ENCODE measurements at places on chromosomes 1 and 21.

DNA sequence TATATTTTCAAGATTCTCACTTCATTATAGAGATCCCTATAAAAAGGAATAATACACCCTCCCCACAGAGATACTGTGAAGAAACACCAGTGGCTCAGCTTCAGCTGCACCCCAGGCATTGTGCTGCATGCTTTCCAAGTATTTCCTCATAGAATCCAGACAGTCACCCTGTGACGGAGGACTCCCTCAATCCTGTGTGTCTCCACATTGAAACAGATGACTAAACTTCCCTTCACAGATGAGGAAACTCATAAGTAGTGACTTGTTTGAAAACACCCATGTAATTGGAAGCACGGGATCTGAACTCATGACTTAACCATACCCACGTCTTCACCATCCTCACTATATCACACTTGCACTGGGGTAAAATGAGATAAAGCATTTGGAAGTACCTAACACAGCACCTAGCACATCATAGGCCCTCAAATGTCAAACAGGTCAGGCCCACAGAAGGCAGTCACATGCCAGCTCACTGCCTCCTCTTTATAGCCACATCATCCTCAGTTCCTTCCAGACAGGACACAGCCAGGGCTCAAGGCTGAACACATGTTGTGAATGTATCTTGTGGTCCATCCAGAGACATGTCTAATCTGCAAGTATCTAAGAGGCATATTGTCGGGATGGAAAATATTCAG lies 55.2 kb downstream of the GPR161 start:
- DNase-seq, result no peak

DNA sequence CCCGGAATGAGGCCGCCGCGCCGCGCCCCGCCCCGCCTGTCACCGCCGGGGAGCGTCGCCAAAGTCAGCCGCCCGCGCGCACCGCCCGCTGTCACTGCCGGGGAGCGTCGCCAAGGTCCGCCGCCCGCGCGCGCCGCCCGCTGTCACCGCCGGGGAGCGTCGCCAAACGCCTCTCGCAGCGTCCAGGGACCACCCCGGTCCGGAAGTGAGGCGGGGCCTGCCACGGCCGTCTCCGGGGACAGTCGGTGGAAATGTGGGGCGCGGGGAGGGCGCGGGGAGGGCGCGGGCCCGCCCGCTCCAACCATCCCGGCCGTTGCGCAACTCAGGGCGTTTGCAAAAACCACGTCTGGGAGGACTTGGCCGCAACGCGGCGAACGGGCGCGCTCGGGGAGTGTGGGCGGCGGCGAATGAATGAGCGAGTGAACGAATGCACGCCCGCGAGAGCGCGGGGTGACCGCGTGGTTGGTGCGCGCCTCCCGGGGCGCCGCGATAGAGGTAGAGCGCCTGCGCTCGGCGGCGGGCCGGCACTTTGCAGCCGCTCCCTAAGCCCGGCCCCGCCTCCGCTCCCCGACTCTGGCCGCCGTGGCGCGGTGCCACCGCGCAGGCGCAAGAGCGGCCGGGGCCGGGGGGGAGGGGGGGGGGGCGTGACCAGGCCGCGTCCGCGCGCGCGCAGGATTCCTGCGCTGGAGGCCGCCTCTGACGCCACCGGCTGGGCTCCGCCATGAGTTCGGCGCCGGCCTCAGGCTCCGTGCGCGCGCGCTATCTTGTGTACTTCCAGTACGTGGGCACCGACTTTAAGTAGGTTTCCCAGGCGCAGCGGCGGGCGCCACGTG lies at the start of the genes ACAP3 and PUSL1:
Gene ACAP3, minus strand, starts transcription at position 8 of the 833 bp plus-strand sequence. CDS start 115 bp downstream, outside the sequence.
Gene PUSL1, plus strand, starts transcription at position 675 of the 833 bp plus-strand sequence. Its CDS starts 47 bp downstream, at position 722.
- peak; percentile 91 for DNase-seq

- DNase-seq, result no peak
Observed at GRCh38 chr1:119626841-119627240, 21.2 kb downstream of the ZNF697 start.

- no peak for DNase-seq
Observed at GRCh38 chr1:229597877-229598276, 28.0 kb downstream of the TAF5L start.

GRCh38 chr1:25338188-25338981 lies at the start of gene TMEM50A:
TMEM50A (plus strand) TSS chr1:25338334; CDS start chr1:25340487, 2,153 bp downstream.
- peak; percentile 92 for DNase-seq

DNA sequence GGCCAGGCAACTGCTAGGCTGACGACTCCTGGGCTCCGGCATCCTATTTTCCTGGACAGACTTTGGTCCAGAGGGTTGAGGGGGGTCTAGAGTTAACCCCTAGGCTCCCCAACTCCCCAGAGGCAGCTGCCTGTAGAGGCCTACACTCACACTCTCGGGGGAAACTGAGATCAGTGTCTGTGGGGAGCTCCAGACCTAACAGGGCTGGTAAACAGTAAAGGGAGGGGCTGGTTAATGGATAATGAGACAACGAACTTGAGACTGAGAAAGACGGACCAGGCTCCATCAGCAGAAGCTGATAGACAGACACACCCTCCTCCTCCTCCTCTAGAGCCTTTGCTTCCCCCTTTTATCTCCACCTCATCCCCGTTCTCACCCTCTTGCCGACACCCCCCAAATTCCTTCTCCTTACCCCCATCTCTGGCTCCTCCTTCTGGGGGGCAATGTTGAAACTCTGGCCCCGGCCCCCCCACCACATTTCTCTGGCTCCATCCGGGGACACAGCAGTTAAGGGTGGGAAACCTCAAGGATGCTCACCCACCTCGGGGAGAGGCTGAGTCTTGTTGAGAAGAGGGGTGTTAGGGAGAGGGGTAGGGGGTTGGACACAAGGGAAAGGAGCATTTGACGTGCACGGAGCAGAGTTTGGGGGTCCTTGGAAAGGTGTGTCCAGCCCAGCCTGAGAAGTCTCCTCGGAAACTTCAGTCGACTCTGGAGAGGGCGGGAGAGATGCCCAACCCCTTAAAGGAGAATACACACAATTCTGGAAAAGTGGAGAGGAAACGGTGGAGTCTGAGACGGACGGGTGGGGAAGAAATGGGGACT lies at the start of gene MTMR11:
Gene MTMR11, minus strand, starts transcription at position 710 of the 822 bp plus-strand sequence. Its CDS starts 232 bp downstream, at position 478.
- DNase-seq, result no peak

GRCh38 chr21:18518054-18518481 lies 114.5 kb upstream of the TMPRSS15 start:
- no peak for DNase-seq
